Spleen (tissue), 13 donors: ENCODE measurements at places on chromosomes 3 and 15. TPM values are rescaled to one million over a fixed set of nuclear protein-coding genes. Genes with fewer than 3 reads are reported as not detected.

Gene C3orf49
- not detected for polyA plus RNA-seq

Gene MESP2
- not detected for polyA plus RNA-seq

Gene DGKG
- 0.71 TPM for polyA plus RNA-seq

Gene GOLGA8H
- 0.07 TPM for polyA plus RNA-seq

Gene REC114
- not detected for polyA plus RNA-seq

Gene SH3BP5
- 39.7 TPM for polyA plus RNA-seq

Gene CADPS
- polyA plus RNA-seq, result 0.20 TPM

Gene BFSP2
- 52.5 TPM for polyA plus RNA-seq

Gene MNS1
- 0.57 TPM for polyA plus RNA-seq

Gene PLS1
- polyA plus RNA-seq, result 0.09 TPM

Gene RARB
- polyA plus RNA-seq, result 1.9 TPM

Gene PRTG
- 0.24 TPM for polyA plus RNA-seq

Gene CCDC54
- polyA plus RNA-seq, result not detected

Gene CFAP100
- not detected for polyA plus RNA-seq

Gene CYP8B1
- polyA plus RNA-seq, result 0.02 TPM

- no peaks in the 10 kb centered on the region for H3K27me3 ChIP-seq
- no peak overlapping the region for H3K4me3 ChIP-seq
- H3K27ac ChIP-seq, result no peak overlapping the region
- peak; percentile 56 for DNase-seq
- H3K36me3 ChIP-seq, result peaks cover 3% of the 10 kb centered on the region
Measured at GRCh38 chr3:16251316-16252085, 13.2 kb downstream of the DPH3 start.

GRCh38 chr15:68609629-68610028 is 30.8 kb downstream of the CORO2B start:
- no peaks in the 10 kb centered on the region for H3K36me3 ChIP-seq
- no peak overlapping the region for H3K4me3 ChIP-seq
- peak overlapping the region; percentile 67 for H3K27ac ChIP-seq
- no peaks in the 10 kb centered on the region for H3K4me1 ChIP-seq
- no peak for DNase-seq
- H3K27me3 ChIP-seq, result no peaks in the 10 kb centered on the region

DNA sequence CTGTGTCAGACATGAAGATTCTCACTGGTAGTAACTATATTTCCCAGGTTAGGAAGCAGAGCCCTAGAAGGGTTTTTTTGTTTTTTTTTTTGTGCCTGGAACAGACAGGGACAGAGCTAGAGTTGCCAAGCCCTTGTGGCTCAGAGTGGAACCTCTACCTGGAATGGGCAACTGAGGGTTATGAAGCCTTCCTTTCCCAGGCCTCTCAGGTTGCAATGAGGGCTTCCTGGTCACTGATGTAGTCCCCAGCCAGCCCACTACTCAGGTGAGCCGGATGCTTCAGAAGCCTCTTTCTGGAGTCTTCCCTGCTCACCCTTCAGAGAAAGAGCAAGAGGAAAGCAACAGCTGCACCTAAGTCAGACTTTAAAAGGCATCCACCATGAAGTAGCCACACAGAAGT is 48.8 kb upstream of the MANF start:
- H3K36me3 ChIP-seq, result no peaks in the 10 kb centered on the region
- DNase-seq, result no peak
- H3K4me3 ChIP-seq, result no peak overlapping the region

DNA sequence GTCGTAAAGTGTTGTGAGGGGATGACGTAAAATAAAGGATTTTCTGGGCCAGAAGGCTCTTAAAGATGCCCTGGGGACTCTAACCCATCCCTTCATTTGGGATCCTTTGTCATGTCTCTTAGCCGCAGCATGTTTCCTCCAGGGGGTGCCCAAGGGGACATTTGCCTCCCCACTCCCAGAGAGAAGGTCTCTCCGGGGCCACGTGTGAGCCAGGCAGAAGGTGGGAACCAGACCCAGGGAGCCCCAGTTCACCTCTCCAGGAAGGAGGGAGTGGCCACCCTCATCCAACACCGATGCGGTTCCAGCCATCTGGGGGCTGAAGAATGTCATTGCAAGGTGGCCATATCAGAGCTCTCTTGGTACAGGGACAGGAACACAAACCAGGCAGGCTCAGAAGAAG is 25.2 kb downstream of the ST8SIA2 start:
- H3K4me1 ChIP-seq, result no peaks in the 10 kb centered on the region
- DNase-seq, result no peak
- no peak overlapping the region for H3K27ac ChIP-seq
- H3K27me3 ChIP-seq, result no peaks in the 10 kb centered on the region
- H3K36me3 ChIP-seq, result no peaks in the 10 kb centered on the region

GRCh38 chr15:99556011-99556410 is 9.8 kb upstream of the MEF2A start:
- no peaks in the 10 kb centered on the region for H3K4me1 ChIP-seq
- DNase-seq, result peak; percentile 77
- no peaks in the 10 kb centered on the region for H3K36me3 ChIP-seq
- H3K27me3 ChIP-seq, result no peaks in the 10 kb centered on the region
- peak overlapping the region; percentile 0 for H3K27ac ChIP-seq

DNA sequence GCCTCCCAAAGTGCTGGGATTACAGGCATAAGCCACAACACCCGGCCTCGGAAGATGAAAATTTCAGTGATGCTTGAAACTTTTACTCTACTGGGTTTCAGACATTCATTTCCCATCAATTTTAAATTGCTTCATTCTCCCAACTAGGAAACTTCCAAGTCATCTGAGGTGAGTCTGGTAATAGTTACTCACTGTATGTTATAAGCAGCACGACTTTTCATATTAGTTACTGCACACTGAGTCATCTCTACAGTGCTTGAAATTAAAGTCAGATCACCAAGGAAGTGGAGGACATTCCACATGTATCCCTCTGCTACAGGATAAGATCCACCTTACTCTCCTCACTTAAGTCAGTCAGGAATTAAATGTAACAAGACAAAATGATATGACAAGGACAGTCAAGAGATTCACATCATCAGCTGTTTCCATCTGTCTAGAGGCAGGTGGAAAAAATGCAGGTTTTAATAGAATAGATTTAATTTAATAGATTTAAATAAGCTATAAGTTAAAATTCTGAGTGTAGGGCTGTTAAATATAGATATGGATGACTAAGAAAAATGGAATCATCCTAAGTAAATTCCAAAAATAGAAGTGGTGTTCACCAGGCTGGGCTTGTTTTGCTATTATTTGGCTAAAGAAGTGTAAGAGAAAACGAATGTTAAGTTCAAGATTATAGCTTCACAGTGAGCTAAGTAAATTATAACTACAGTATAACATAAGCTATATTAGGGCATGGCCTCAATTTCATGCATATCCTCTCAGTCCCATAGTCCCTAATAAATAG is 104.4 kb downstream of the TMCO5A start:
- peaks cover 3% of the 10 kb centered on the region for H3K27me3 ChIP-seq
- H3K36me3 ChIP-seq, result no peaks in the 10 kb centered on the region
- no peak for DNase-seq
- H3K27ac ChIP-seq, result no peak overlapping the region
- peaks cover 22% of the 10 kb centered on the region for H3K4me1 ChIP-seq

DNA sequence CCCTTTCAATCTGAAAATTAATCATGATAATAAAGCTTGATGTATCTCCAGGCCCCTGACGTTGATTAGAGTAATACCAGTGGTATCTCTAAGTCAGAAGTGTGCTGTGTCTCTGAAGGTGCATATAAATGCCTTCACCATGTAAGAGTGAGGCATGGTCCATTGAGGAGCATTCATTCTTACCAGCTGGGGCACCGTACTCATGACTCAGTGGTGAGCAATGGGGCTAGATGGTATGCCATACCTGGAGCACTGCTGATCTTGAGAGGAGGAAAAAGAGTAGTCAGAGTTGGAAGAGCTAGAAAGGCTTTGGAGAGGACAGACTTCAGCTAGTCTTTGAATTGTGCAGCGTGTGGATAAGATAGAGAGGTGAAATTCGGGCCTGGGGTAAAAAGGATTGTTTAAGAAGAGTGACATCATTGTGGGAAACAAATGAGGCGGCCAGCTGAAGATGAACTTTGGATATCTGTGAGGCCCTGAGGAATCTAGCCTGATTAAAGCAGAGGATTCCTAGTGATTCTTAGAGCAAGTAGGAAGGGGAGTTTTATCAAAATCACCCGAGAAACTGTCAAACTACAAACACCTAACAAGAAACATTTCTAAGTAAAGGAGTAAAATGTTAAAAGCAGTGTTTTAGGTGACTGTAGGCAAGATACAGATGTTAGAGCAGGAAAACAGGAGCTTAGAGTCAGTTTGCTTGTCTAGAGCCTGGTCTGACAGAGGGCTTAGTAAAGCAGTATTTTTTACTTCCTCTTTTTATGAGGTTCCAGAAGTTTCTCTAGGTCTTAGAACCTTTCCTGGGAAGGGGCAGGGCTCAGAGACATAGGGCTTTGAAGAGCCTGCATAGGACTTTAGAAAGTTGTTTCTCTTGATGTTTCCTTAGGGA is 13.6 kb downstream of the TMOD3 start:
- no peak overlapping the region for H3K4me3 ChIP-seq
- DNase-seq, result no peak
- H3K27me3 ChIP-seq, result no peaks in the 10 kb centered on the region
- peaks cover 81% of the 10 kb centered on the region for H3K4me1 ChIP-seq

GRCh38 chr3:172085557-172085895 is 46.1 kb downstream of the FNDC3B start:
- no peaks in the 10 kb centered on the region for H3K27me3 ChIP-seq
- H3K4me3 ChIP-seq, result no peak overlapping the region
- peaks cover 13% of the 10 kb centered on the region for H3K4me1 ChIP-seq
- peaks cover 13% of the 10 kb centered on the region for H3K36me3 ChIP-seq

DNA sequence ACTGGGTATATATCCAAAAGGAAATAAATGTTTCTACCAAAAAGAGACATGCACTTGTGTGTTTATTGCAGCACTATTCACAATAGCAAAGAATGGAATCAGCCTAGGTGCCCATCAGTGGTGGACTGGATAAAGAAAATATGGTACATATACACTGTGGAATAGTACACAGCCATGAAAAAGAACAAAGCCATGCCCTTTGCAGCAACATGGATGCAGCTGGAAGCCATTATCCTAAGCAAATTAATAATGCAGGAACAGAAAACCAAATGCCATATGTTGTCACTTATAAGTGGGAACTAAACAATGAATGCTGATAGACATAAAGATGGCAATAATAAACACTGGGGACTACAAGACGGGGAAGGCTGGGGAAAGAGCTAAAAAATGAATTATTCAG is 102.9 kb downstream of the RPL39L start:
- H3K27me3 ChIP-seq, result no peaks in the 10 kb centered on the region
- H3K36me3 ChIP-seq, result peaks cover 13% of the 10 kb centered on the region
- no peak for DNase-seq
- peaks cover 62% of the 10 kb centered on the region for H3K4me1 ChIP-seq
- no peak overlapping the region for H3K4me3 ChIP-seq
- no peak overlapping the region for H3K27ac ChIP-seq

DNA sequence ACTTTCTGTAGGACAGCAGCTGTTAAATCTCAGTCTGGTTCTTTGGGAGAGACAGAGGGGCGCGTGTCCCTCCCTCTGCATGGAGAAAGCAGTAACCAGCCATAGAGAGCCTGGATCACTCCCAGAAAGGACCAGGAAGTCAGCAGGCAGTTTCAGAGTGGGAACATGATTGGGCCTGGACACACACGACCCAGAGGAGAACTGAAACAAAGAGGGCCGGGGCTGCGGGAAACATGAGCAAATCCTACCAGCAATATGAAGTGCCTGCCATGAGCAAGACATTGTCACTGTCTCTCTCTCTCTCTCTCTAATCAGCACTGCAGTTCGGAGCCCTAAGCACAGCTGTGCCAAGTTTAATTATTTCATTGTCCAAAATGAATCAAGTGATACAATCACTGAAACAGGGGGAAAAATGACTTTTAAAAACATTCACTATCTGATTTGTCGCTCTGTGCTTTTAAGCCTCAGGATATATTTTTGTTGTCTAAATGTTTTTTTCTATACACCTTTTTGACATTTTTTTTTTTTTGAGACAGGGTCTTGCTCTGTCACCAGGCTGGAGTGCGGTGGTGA is 17.6 kb downstream of the MUC13 start:
- DNase-seq, result no peak
- H3K4me1 ChIP-seq, result no peaks in the 10 kb centered on the region
- no peak overlapping the region for H3K4me3 ChIP-seq
- H3K36me3 ChIP-seq, result no peaks in the 10 kb centered on the region
- no peak overlapping the region for H3K27ac ChIP-seq

GRCh38 chr3:56368846-56369245 is 99.4 kb downstream of the ERC2 start:
- no peak overlapping the region for H3K27ac ChIP-seq
- H3K27me3 ChIP-seq, result no peaks in the 10 kb centered on the region
- no peaks in the 10 kb centered on the region for H3K36me3 ChIP-seq
- no peak overlapping the region for H3K4me3 ChIP-seq
- no peak for DNase-seq

DNA sequence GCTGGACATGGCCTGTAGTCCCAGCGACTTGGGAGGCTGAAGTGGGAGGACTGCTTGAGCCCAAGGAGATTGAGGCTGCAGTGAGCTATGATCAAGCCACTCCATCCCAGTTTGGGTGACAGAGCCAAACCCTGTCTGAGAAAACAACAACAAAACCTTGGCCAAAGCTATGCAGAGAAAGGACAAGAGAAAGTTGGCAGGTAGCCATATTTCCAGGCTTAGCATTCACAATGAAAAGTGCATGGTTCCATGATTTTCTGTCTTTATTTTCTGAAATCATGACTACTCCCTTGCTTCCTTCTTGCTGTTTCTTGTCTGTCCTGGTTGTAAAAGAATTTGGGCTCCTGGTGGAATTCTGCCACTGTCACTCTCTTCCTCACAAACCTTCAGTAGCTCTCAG is 284.6 kb upstream of the C2CD4B start:
- H3K4me1 ChIP-seq, result no peaks in the 10 kb centered on the region
- no peaks in the 10 kb centered on the region for H3K36me3 ChIP-seq
- no peak for DNase-seq
- no peak overlapping the region for H3K27ac ChIP-seq

DNA sequence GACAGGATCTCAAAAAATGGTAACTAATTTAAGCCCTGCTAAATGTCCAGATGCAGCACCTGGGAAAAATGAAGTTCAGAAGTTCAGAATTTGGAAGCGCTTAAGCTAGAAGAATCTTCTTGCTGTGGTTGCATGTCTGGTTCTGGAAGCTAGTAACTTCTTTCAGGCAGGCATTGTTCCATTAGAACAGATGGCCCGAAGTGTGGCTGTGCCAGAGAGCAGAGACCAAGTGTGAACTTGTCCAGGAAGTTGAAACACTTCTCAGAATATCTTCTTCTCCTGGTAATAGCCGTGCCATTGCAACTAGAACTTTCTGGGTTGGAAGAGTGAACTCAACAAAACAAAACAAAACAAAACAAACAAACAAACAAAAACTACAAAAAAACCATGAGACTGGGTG is 80.0 kb downstream of the MITF start:
- no peak overlapping the region for H3K27ac ChIP-seq
- H3K36me3 ChIP-seq, result no peaks in the 10 kb centered on the region
- H3K27me3 ChIP-seq, result no peaks in the 10 kb centered on the region
- H3K4me1 ChIP-seq, result no peaks in the 10 kb centered on the region
- no peak for DNase-seq
- H3K4me3 ChIP-seq, result no peak overlapping the region

GRCh38 chr3:154842536-154842935 is 237.6 kb upstream of the MME start:
- no peak for DNase-seq
- H3K4me1 ChIP-seq, result no peaks in the 10 kb centered on the region
- H3K36me3 ChIP-seq, result no peaks in the 10 kb centered on the region
- H3K27me3 ChIP-seq, result no peaks in the 10 kb centered on the region
- H3K4me3 ChIP-seq, result no peak overlapping the region
- no peak overlapping the region for H3K27ac ChIP-seq

- no peaks in the 10 kb centered on the region for H3K27me3 ChIP-seq
- no peak overlapping the region for H3K4me3 ChIP-seq
- H3K36me3 ChIP-seq, result peaks cover 10% of the 10 kb centered on the region
- peak overlapping the region; percentile 11 for H3K27ac ChIP-seq
- no peak for DNase-seq
Measured at GRCh38 chr3:196920733-196921132, 21.6 kb downstream of the NCBP2 start.
